ENCODE measurements at places on chromosomes 5 and 9. TPM values are rescaled to one million over a fixed set of nuclear protein-coding genes. Genes with fewer than 3 reads are reported as not detected.

The NR2F1-AS1 gene
- 4.0 TPM for total RNA-seq

The HTR1A gene
- total RNA-seq: not detected

The ABO gene
- total RNA-seq: not detected

The TLE1 gene
- 82.6 TPM for total RNA-seq

The PCDHGA9 gene
- 0.06 TPM for total RNA-seq

The DOCK8 gene
- 0.27 TPM for total RNA-seq

The ZFP2 gene
- total RNA-seq: not detected

The AJM1 gene
- total RNA-seq: 4.6 TPM

The HAVCR2 gene
- 0.34 TPM for total RNA-seq

The WDR38 gene
- 0.12 TPM for total RNA-seq

The PCDHGB2 gene
- total RNA-seq: 0.11 TPM

The IL11RA gene
- total RNA-seq: 6.3 TPM

The SERF1B gene
- total RNA-seq: 77.3 TPM

The DCTN3 gene
- total RNA-seq: 105 TPM

The TMOD1 gene
- total RNA-seq: 2.1 TPM
